ENCODE measurements at places on chromosomes 5 and 9. TPM values are rescaled to one million over a fixed set of nuclear protein-coding genes. Genes with fewer than 3 reads are reported as not detected.

- no peak for DNase-seq
These were observed 57.9 kb downstream of the C5orf15 start for GRCh38 chr5:133910571-133910970.

DNA sequence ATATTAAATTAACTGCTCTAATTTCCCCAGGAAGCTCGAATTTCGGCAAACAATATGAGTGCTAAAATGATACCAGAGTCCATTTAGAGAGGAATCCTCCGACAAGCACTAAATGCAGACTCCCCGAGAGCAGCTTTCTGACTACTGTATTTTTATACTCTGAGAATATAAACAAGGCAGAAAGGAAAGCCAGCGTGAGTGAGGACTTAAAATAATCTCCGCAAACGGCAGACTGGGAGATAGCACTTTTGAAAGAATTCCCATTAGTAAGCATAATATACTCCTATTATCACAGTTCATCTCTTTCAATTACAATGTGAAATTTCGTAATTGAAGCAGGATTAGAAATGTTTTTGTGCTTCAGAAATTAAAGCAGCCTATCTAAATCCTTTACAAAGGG lies 269.4 kb upstream of the PANK3 start:
- DNase-seq, result no peak

DNA sequence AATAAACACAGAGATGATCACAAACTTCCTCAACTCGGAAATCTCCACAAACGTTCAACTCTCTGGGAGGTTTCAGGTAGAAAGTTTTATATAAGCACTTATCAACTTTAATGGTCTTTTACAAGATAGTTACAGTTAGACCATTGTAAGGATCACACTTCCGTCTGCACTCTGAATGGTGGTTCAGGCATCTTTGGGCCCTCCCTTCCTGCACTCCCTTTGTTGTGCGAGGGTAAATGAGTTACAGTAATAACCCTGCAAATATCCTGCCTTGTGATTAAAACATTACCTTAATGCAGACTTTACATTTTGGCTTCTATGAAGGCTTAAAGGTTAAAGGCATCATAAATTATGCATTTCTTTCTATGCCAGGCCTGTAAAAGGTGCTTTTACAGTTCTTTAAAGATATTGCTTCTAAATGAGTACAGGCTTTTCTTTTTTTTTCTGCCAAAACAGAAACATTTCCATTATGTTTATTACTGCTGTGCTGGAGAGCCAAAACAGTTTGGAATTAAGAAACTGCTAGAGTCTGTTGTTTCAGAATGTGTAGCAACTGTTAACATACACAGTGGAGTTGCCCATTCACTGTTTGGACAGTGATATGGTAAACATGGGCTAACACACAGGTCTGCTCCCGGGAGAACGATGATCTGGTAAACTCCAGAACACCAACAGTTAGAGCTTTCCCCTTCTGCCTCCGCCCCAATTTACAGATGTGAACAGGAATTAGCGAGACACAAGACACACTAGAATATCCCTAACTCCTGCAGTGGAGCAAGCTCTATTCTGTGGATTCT lies 1.1 kb downstream of the PRUNE2 start:
- DNase-seq, result no peak

GRCh38 chr5:119631660-119632059 lies 2.3 kb downstream of the FAM170A start:
- no peak for DNase-seq

Gene ELOVL7
- 3.9 TPM for total RNA-seq

All from vagina (tissue), 2 donors.